ENCODE measurements at places on chromosomes 3 and 15. TPM values are rescaled to one million over a fixed set of nuclear protein-coding genes. Genes with fewer than 3 reads are reported as not detected.

GRCh38 chr15:50552238-50552637, 5.8 kb upstream of the USP50 start:
- H3K27me3 ChIP-seq, result peaks cover 4% of the 10 kb centered on the region
- no peak overlapping the region for H3K27ac ChIP-seq
- DNase-seq, result no peak
- no peak overlapping the region for H3K4me3 ChIP-seq
- peaks cover 19% of the 10 kb centered on the region for H3K4me1 ChIP-seq

DNA sequence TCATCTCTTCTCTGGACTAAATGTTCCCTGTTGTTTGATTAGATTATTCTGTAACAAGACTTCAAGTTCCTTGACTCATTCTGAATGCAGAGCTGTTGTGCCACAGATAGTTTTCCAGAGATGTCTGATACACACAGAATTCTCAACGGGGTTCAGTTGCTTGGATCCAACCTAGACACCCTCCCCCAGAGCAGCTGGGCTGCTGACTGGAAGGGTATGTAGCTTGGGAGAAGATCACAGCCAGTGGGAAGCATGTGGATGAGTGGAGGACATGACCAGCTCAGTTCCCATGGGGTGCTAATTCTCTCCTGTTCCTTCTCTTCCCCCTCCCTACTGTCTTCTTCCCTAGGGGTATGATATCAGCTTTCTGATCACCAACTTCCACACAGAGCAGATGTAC, 6.6 kb upstream of the TTLL3 start:
- H3K36me3 ChIP-seq, result peaks cover 81% of the 10 kb centered on the region
- H3K4me3 ChIP-seq, result no peak overlapping the region
- DNase-seq, result no peak
- peaks cover 31% of the 10 kb centered on the region for H3K4me1 ChIP-seq
- H3K27ac ChIP-seq, result no peak overlapping the region

DNA sequence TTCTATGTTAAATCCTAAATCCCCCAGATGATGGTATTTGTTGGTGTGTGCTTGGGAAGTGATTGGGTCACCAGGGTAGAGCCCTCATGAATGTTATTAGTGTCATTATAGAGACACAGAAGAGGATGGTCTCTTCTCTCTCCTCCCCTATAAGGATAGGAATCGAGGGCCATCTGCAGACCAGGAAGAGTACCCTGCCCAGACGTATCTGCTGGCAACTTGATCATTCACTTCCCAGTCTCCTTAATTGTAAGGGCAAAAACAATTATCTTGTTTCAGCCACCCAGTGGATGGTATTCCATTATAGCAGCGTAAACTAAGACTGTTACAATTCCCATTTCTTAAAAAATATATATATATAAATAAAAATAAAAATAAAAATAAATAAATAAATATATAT, 892.2 kb downstream of the SI start:
- no peak for DNase-seq
- no peaks in the 10 kb centered on the region for H3K36me3 ChIP-seq
- no peaks in the 10 kb centered on the region for H3K4me1 ChIP-seq
- no peak overlapping the region for H3K27ac ChIP-seq
- no peaks in the 10 kb centered on the region for H3K27me3 ChIP-seq

DNA sequence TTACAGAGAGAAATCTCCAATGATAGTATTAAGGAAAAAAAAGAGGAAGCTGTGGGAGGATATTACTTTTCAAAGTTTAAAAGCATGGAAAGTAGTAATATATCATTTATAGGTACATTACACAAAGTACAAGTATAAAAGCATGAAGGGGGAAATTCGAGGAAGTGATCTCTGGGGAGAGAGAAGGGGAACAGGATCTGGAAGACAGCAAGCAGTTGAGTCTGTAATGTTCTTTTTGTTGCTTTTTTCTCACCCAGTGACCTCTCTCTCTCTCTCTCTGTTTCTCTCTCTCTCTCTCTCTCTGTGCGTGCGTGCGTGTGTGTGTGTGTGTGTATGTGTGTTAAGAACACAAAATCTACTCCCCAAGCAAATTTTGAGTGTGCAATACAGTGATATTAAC, 10.2 kb downstream of the C3orf20 start:
- DNase-seq, result no peak
- no peaks in the 10 kb centered on the region for H3K4me1 ChIP-seq
- H3K36me3 ChIP-seq, result no peaks in the 10 kb centered on the region
- H3K4me3 ChIP-seq, result no peak overlapping the region

DNA sequence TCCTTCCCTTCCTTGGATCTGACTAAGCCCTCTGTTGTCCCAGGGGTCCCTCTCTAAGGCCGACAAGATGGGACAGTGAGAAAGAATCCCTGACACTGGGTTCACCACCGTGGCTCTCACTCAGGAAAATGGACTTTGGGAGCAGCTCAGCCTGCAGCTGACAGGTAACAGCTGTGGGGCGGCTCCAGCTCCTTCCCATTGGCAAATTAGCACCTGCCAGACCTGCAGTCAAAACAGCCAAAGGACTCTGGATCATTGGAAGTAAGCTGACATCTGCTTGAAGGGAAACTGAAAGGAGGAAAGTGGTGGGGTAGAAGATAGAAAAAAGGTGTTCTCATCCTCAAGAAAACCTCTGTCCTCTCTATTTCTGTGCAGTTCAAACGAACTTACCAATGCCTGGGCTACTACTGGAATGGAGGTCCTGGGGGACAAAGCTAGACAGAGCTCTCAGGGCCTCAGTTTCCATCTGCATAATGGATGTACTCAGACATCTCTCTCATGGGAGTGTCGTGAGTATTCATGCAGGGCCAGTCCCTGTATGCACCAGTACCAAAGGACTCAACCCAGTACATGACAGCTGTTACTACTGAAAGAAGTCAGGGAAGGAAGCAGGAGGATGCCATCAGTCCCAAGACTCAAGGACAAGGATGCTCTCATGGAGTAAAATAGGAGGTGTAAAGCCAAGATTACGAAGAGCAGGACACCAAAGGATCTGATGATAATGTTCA, 53.6 kb upstream of the DCLK3 start:
- DNase-seq, result no peak
- no peaks in the 10 kb centered on the region for H3K36me3 ChIP-seq
- H3K4me3 ChIP-seq, result no peak overlapping the region
- no peaks in the 10 kb centered on the region for H3K4me1 ChIP-seq
- peaks cover 2% of the 10 kb centered on the region for H3K27me3 ChIP-seq
- H3K27ac ChIP-seq, result no peak overlapping the region

DNA sequence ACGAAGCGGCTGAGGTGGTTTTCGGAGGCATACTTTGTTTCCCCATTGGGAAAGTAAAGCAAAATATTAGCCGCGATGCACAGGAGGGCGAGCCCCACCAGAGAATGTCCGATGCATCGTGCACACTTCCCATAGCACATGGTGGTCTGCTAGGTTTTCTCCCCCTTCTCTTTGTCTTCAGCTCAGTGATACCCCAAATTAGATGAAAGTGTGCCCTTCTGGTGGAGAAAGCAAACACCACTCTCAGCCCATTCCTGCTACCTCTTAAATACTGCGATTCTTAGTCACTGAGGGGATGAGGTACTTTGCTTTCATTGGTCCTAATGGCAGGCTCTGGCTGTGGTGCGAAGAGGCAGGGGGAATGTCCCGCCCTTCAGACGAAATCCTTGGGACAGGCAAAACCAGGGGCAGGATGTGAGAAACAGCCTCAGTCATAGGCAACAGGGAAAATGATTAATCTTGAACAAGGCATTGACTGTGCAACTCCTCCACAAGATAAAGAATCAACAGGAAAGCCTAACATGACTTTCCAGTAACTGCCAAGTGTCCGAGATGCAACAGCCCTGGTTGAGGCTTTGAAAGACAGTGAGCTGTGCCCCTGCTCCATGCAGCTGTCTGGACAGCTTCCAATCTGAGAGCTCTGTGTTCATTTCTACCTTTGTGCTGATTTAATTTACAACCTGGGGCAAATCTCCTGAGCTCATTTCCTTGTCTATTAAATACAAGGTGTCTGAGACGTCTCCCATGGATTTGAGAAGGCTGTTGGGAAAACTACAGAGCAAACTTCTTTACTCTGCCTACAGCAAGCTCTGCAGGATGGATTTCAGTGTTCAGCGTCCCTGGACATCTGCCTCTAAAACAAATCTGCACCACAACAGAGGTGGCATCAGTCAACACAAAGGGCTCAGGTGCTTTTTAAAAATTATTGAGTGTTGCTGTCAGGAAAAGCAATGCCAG, at the start of gene TM4SF1:
TM4SF1 (minus strand) TSS at position 242 of the 957 bp plus-strand sequence; CDS start at position 140, 102 bp downstream.
- no peak for DNase-seq
- H3K27ac ChIP-seq, result no peak within 1 kb of the TSS
- H3K4me3 ChIP-seq, result no peak within 1 kb of the TSS
- H3K27me3 ChIP-seq, result peaks cover 6% of the 10 kb centered on the region
- H3K4me1 ChIP-seq, result no peaks in the 10 kb centered on the region

DNA sequence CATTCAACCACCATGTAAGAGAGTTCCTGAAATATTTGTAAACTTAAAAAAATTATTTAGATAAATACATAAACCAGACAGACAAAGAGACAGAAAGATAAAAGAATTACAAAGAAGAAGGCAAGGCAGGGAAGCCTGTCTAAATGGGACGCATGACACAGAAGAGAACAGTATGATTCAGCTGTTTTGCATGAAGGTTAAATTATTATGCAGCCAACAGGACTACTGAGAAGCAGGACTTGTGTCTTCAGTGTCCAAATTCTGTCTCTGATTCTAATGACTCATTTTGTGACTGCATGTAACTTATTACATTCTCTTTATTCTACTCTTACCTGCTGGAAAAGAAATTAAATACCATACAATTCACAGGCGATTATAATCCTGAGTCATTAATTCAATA, 340.4 kb upstream of the KCNMB2 start:
- no peaks in the 10 kb centered on the region for H3K4me1 ChIP-seq
- H3K27ac ChIP-seq, result no peak overlapping the region
- H3K4me3 ChIP-seq, result no peak overlapping the region
- no peaks in the 10 kb centered on the region for H3K27me3 ChIP-seq
- no peak for DNase-seq

- H3K36me3 ChIP-seq, result no peaks in the 10 kb centered on the region
- DNase-seq, result no peak
- peaks cover 6% of the 10 kb centered on the region for H3K27me3 ChIP-seq
- H3K4me3 ChIP-seq, result no peak within 1 kb of the TSS
Observed at GRCh38 chr3:73624821-73625665, at the start of gene PDZRN3. TSS of gene PDZRN3 (minus strand) at chr3:73624941.

DNA sequence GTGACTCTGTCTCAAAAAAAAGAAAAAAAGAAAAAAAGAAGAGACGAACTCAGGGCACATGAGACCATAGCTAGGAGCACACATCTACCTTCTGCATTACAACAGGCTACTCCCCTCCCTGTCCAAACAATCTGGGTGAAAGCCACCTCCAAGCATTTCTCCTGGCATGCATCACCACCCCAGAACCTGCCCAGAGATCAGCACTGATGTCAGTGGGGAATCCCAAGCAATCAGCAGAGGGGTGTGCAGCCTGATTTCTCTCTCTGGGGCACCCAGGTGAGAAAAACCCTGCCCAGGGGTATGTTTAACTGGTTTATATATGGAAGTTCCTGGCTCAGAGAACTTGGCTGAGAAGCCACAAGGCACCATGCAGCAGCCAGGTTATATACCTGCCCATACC, 59.4 kb downstream of the CDC25A start:
- no peaks in the 10 kb centered on the region for H3K4me1 ChIP-seq
- no peak for DNase-seq
- H3K27me3 ChIP-seq, result no peaks in the 10 kb centered on the region
- no peak overlapping the region for H3K27ac ChIP-seq
- H3K36me3 ChIP-seq, result no peaks in the 10 kb centered on the region
- H3K4me3 ChIP-seq, result no peak overlapping the region

The CLDN18 gene
- not detected for total RNA-seq

The KCNH8 gene
- not detected for total RNA-seq

The EBLN2 gene
- total RNA-seq, result 6.3 TPM

The CDCP1 gene
- total RNA-seq, result 1.9 TPM

The ECE2 gene
- not detected for total RNA-seq

The P2RY1 gene
- 0.10 TPM for total RNA-seq

The CYP19A1 gene
- total RNA-seq, result not detected

All from activated CD4-positive, alpha-beta memory T cell treated with anti-CD3 and anti-CD28 coated beads, Interleukin-2, amount 10 ng/mL, durations not matched to agents 7 days and 5 days (primary cell).